ENCODE measurements at places on chromosomes 16 and 17. TPM values are rescaled to one million over a fixed set of nuclear protein-coding genes. Genes with fewer than 3 reads are reported as not detected.

DNA sequence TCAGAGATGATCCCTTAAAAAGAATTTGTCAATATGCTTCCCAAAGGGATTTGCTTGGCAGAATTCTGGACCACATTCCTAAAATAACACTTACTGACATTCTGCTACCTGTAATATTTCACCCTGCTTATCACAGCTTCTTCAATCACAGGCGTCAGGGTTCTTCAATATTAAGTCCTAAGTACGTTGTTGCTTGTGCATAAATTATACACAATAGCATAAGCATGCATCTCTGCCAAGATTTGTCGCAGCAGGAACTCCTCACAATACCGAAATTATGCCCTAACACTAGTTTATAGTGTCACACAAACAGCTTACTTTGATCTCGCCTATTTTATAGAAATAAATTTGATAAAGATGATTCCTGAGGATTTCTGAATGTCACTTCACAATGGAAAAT is 48.9 kb downstream of the UBE2G1 start:
- H3K4me3 ChIP-seq: no peak overlapping the region
- DNase-seq: no peak
- H3K4me1 ChIP-seq: no peaks in the 10 kb centered on the region
- no peaks in the 10 kb centered on the region for H3K27me3 ChIP-seq
- H3K27ac ChIP-seq: no peak overlapping the region

- peaks cover 16% of the 10 kb centered on the region for H3K27me3 ChIP-seq
- no peak for DNase-seq
- H3K36me3 ChIP-seq: no peaks in the 10 kb centered on the region
Observed at GRCh38 chr16:9904526-9904925, 277.7 kb downstream of the GRIN2A start.

GRCh38 chr16:48535369-48535787 is 74.6 kb downstream of the N4BP1 start:
- no peaks in the 10 kb centered on the region for H3K27me3 ChIP-seq
- no peak for DNase-seq

GRCh38 chr17:692116-692515 is 22.5 kb downstream of the VPS53 start:
- H3K27ac ChIP-seq: no peak overlapping the region
- peaks cover 11% of the 10 kb centered on the region for H3K4me1 ChIP-seq
- peaks cover 21% of the 10 kb centered on the region for H3K36me3 ChIP-seq
- H3K27me3 ChIP-seq: no peaks in the 10 kb centered on the region
- H3K4me3 ChIP-seq: no peak overlapping the region
- DNase-seq: no peak

DNA sequence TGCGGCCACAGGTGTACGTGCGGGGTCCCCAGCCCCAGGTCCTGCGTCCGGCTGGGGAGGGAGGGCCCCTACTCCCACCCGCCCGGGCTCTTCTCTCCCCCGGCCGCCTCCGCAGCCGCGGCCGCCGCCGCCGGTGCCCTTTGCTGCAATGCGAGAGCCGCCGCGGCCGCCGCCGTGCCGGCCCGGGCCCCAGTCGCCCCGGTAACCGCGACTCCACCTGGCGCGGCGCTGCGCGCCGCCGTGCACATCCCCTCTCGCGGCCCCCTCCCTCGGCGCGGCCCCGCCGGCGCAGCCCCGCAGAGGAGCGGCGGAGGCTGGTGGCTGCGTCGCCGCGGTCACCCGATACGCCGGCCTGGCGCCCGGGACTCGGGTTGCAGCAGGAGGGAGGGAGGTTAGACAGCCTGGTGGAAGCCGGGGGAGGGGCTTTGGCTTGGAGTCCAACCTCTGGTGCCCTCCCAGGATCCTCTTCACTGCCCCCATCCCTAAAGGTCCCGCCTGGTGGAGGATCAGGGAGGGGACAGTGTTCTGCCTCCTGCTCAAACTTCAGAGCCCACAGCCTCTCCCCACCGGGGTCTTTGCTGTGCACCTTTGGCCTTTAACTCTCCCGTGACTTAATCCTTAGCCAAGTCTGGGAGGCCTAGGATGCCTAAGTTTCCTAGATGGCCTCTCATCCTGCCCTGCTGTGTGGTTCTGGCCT is 32.9 kb downstream of the SRCIN1 start:
- peak overlapping the region; percentile 56 for H3K4me3 ChIP-seq
- H3K27ac ChIP-seq: peak overlapping the region; percentile 11
- peaks cover 30% of the 10 kb centered on the region for H3K4me1 ChIP-seq
- no peak for DNase-seq

DNA sequence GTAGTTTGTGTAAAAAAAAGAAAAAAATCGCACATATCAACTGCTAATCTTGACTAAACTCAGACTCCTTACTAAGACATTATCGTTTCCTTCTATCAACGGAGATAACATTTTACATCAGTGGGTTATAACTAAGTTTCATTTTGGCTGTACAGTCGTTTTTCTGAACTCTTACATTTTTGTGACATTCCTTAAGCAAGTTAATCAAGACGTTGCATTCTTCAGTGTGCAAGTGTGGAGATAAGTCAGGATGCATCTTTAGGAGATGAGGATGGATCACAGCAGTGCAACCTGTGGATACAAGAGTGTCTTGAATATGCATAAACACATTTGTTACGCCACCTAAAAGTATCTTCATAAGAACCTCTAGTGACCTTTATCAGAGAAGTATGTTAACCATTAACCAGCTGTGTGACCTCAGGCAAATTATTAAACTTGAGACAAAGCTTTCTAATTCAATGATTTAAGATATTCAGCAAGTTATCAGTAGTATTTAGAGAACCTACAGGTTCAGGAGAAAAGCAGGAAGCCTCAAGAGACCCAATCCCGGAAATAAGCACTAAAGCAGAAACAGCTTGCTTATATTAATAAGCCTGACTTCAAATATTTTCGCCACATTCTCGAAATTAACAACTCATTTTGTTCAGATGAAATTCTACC is 9.4 kb downstream of the CMC2 start:
- peaks cover 6% of the 10 kb centered on the region for H3K36me3 ChIP-seq
- no peak overlapping the region for H3K27ac ChIP-seq
- H3K4me3 ChIP-seq: no peak overlapping the region
- no peaks in the 10 kb centered on the region for H3K27me3 ChIP-seq
- H3K4me1 ChIP-seq: peaks cover 36% of the 10 kb centered on the region
- DNase-seq: no peak

GRCh38 chr17:15490634-15491261 is 23.3 kb upstream of the CDRT4 start:
- peak overlapping the region; percentile 31 for H3K27ac ChIP-seq
- H3K36me3 ChIP-seq: no peaks in the 10 kb centered on the region
- no peak overlapping the region for H3K4me3 ChIP-seq
- peaks cover 18% of the 10 kb centered on the region for H3K4me1 ChIP-seq

CD300H gene
- total RNA-seq: not detected

CD79B gene
- 0.59 TPM for total RNA-seq

Measured in HCT116 (cell line).